ENCODE measurements at places on chromosomes 1 and 21.

DNA sequence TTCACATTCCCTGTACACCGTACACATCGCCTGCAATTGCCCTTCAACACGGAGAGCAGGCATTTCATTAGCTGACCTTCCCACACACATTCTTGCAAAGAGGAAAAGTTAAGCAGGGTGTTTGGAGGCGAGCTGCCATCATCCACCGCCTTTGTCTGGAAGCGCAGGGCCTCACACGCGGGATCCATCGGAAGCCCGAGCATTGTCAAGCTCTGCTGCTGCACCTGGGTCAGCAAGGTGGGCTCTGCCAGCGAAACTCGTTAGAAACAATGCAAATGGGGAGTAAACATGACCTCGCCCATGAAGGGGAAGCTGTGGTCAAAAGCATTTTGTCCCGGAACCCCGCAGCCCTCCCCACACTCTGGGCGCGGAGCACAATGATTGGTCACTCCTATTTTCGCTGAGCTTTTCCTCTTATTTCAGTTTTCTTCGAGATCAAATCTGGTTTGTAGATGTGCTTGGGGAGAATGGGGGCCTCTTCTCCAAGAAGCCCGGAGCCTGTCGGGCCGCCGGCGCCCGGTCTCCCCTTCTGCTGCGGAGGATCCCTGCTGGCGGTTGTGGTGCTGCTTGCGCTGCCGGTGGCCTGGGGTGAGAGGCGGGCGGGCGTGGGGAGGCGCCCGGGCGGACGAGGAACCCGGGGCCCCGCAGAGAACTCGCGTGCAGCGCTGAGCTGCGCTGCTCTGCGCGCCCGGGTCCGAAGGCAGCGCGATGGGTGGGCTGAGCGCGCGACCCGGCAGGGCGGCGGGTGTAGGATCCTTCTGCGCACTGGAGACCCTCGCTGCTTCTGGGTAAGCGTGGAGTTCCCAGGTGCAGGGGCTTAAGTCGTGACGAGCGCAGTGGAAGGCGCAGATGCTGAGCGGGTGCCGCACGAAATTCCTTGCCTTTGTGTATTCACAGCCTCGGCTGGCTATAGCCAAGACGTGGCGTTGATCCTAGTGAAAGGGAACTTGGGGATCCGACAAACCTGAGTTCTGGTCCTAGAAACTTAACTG, at the start of gene CR1:
Gene CR1 (plus strand): TSS at position 357 of the 992 bp plus-strand sequence. CDS start 111 bp downstream, at position 468.
- DNase-seq, result no peak

GRCh38 chr1:229379846-229380245, 37.0 kb upstream of the CCSAP start:
- DNase-seq, result no peak

DNA sequence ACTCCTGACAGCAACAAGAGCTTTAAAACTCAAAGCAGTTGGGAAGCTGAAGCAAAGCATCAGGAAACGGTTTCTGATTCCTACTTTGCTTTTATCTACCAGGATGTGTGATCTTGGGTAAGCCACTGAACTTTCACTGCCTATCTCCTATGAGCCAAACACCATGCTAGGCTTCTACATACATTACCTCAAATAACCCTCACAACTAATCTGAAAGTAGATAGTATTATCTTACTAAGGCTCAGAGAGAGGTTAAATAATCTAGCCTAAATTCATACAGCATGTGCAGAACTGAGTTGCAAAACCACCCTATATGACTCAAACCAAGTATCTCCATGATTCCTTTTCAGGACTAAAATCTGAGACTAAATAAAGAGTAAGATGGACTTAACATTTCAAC, 83.8 kb downstream of the EVI5 start:
- DNase-seq, result no peak

DNA sequence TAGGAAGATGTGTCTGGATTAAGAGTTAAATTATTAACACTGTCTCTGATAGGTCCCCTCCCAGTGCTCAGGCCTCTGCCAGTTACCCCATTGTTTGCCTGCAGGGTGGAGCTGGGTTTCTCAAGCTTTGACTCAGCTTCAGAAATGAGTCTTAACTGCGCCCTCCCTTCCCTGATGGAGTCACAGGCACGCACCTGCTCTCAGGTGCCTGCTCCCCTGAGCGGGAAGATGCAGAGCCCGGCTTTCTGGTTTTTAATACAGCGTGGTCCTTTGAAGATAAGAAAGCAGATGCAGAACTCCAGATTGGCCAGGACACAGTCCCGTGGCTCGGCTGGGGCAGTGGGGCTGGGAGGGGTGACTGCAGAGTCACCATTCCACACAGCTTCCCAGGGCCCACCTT, 3.2 kb upstream of the SPRR4 start:
- no peak for DNase-seq

- no peak for DNase-seq
These were observed 25.8 kb upstream of the KLHDC8A start for GRCh38 chr1:205382561-205382960.

DNA sequence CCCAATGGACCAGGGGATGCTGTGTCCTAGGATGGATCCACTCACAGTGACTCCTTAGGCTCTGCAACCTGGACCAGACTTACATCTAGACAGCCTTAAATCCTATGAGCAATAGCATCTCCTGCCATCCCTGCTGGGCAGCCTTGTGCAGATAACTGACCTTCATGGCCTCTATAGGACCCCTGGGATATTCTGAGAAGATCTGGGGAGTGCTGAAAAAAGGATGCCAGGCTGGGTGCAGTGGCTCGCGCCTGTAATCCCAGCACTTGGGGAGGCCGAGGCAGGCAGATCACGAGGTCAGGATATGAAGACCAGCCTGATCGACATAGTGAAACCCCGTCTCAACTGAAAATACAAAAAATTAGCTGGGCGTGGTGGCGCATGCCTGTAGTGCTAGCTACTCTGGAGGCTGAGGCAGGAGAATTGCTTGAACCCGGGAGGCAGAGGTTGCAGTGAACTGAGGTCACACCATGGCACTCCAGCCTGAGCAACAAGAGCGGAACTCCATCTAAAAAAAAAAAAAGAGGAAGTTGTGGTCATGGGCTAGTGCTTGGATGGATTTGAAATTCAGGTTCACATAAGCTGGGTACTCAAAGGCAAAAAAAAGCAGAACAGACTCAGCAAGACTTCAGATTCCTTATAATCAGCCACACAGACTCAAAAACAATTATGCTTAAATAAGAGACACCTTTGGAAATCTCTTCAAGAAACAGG, 10.9 kb upstream of the SH2D1B start:
- DNase-seq, result no peak
